ENCODE measurements at places on chromosomes 2 and 18.

- DNase-seq, result no peak
Observed at GRCh38 chr18:25284861-25285550, 67.0 kb downstream of the ZNF521 start.

- no peak for DNase-seq
Observed at GRCh38 chr2:186559848-186560247, 30.0 kb upstream of the ITGAV start.

- peak; percentile 74 for DNase-seq
Observed at GRCh38 chr2:197378494-197379307, 56.1 kb downstream of the SF3B1 start.

DNA sequence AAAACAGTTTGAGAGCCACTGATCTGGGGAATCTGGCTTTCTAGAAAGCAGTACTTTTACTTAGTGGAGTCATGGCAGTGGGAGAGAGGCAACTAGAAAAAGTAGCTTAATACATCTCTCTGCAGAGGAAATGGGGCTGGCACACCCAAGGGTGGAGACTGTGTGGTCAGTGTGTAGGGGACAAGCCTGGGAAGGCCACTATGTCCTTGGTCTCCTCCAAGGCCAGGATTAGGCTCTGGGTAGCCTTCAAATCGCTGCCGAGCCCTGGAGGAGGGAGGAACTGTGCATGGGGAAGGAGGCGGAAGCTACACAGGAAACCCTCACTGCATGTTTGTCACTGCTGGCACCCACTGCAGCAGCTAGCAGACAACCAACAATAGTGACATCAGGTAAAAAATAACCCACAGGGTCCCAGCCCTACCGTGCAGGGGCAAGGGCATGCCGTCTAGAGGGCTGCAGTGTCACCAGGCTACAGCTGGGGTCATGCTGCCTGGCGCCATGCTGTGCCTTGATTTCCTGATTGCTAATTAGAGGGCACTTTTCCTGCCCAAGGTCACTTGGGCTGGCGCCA lies 34.8 kb downstream of the LBH start:
- DNase-seq, result peak; percentile 67

GRCh38 chr2:53569957-53570727 lies 197.5 kb upstream of the CHAC2 start:
- DNase-seq, result no peak

DNA sequence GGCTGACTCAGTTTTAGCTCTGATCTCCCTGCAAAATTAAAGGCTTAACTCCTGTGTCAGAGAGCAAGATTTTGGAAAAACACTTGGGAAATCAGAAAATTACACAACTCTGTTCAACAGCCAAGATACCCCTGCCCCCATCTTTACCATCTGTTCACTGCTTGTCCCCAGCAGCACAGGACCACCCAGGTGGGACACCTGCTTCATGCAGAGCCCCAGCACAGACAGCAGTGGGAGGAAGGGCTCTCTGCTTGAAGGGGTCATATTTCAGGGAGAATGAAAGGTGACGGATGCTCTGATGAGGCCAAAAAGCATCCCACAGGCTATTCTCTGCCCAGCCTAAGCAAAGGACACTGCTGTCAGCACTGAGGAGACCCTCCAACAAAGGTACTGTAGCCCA lies 584.6 kb upstream of the KLHL29 start:
- no peak for DNase-seq

- no peak for DNase-seq
Observed at GRCh38 chr2:237056287-237056875, 29.3 kb upstream of the COPS8 start.

DNA sequence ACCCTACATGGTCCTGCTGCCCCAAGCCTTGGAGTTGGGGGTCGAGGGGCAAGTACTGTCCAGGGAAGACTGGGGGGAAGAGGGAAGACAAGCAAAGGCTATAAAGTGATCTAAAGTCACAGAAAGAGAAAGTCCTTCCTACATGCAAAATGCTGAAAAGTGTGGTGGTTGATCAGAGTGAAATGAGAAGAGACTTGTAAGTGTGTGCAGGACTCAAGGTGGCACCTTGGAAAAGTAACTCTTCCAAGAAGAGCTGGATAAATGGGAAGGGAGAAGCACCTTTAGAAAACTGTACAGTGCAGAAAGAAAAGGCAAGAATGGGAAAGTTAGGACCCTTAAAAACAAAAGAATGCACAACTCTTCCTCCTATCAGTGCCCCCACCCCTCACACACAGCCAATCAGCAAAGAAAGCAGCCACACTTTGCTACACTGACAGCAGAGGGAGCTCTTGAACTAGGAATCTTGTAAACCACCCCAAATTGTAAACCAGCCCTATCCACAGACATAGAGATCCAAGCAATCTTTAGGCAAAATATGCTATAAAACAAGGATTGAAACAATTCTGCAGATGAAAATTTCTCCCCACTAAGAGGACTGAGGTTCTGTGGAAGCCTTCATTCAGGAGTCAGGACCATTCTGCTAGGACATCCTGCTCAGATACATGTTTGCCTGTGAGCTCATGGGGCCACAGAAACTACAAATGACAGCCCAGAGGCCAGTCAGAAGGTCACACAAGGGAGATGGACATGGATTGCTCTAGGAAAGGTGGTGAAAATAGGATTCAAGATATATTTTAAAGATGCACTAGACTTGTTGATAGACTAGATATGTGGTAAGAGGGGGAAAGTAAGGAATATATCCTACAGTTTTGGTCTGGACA lies 146.4 kb downstream of the FTCDNL1 start:
- DNase-seq, result peak; percentile 49

- no peak for DNase-seq
Observed at GRCh38 chr2:1987379-1987778, 243.1 kb upstream of the PXDN start.

- DNase-seq, result no peak
Observed at GRCh38 chr2:143955401-143956065, 564.4 kb downstream of the ZEB2 start.

GRCh38 chr2:55092439-55092838 lies 42.2 kb upstream of the RTN4 start:
- no peak for DNase-seq

- DNase-seq, result peak; percentile 64
Observed at GRCh38 chr18:67300498-67300897, 216.0 kb downstream of the DSEL start.

DNA sequence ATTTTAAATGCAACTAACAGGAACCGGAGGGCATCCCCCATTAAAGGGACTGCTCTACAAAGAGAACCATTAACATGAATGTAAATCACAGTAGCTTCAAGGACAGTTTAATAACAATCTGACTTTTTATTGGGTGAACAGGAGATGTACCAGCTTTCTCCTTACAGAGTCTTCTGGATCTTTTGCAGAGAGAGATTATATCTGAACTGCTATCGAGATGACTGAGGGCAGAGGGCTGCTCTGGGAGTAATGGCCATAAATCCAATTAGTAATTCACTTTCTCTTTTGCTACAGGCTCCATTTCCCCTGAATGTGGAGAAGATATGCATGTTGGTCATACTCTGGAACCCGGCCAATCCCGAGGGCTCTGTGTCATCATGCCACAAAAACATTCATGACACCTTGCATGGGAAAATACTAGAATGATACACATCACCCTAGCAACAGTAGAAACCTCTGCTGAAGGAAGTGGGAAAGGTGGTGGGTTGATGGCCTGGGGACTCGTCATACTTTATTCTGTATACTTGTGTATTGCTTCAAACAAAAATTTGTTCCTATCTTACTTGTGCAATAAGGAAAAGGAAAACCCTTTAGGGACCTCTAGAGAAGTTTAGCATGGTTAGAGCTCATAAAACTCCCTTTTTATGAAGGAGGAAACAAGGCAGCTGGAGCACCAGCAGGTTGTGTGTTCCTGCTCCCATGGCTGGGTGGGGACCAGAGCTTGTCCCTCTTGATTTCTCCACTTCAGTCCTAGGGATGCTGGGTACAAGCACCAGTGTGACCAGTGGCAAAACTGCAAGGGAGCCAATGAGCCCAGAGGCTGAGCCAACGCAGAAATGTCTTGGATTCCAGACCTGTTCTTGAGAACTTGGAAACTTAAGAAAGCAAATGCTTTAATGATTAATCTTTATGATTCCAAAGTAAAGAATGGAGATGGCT lies 26.0 kb downstream of the CTAGE1 start:
- no peak for DNase-seq

GRCh38 chr2:237488295-237488694 lies 1.2 kb downstream of the MLPH start:
- DNase-seq, result no peak

DNA sequence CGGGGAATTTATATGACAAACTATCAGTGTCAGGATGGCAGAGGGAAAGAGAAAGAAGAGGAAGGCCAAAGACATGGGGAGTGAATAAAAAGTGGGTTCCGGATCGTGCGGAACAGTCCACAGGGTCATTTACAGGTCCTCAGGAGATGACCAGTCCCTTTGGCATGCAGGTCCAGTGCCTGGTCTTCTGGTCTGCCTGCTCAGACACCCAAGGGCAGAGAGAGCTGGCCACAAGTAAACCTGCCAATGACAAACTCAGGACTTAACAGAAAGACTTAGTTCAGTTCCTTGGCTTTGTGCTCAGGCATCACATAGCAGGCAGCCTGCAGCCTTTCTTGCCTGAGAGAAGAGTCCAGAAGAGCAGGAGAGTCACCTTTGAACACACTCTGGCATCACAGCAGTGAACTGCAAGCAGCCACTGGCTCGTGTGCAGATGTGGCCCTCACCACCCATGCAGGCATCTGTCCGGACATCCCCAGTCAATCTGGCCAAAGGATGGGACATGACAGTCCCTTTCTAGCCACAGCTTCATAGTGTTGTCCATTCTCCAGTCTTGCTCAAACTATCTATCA lies 14.0 kb downstream of the TMEM127 start:
- no peak for DNase-seq

GRCh38 chr2:23118313-23118712 lies 266.7 kb upstream of the KLHL29 start:
- DNase-seq, result no peak

All from OCI-LY7 (cell line).